ENCODE measurements at places on chromosomes 3 and 15.

GRCh38 chr15:26365077-26365476 is 407.8 kb downstream of the GABRB3 start:
- no peak for DNase-seq

GRCh38 chr15:52247461-52247860 is 48.1 kb downstream of the MYO5C start:
- DNase-seq = no peak

DNA sequence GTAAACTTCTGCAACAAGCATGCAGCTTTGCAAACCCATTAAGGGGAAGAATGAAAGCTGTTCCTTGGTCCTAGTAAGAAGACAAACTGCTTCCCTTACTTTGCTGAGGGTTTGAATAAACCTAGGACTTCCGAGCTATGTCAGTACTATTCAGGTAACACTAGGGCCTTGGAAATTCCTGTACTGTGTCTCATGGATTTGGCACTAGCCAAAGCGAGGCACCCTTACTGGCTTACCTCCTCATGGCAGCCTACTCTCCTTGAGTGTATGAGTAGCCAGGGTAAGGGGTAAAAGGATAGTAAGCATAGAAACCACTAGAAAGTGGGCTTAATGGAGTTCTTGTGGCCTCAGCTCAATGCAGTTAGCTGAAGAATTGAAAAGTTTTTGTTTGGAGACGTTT is 224.2 kb downstream of the P3H2 start:
- no peak for DNase-seq

- no peak for DNase-seq
These were observed 41.2 kb downstream of the OIP5 start for GRCh38 chr15:41291065-41291631.

GRCh38 chr15:25532269-25533140 is 93.7 kb upstream of the UBE3A start:
- no peak for DNase-seq

GRCh38 chr3:155640098-155640497 is 104.8 kb downstream of the PLCH1 start:
- DNase-seq = no peak

GRCh38 chr3:100081311-100081710 is 33.0 kb downstream of the FILIP1L start:
- no peak for DNase-seq

GRCh38 chr3:78642226-78643035 is 1125.4 kb downstream of the ROBO1 start:
- no peak for DNase-seq

GRCh38 chr15:41584636-41585126 is 25.7 kb downstream of the TYRO3 start:
- DNase-seq = no peak

GRCh38 chr3:48847053-48847503 is 596 bp downstream of the PRKAR2A start:
- DNase-seq = peak; percentile 15

GRCh38 chr3:193237030-193237429 is 4.0 kb upstream of the PLAAT1 start:
- no peak for DNase-seq

DNA sequence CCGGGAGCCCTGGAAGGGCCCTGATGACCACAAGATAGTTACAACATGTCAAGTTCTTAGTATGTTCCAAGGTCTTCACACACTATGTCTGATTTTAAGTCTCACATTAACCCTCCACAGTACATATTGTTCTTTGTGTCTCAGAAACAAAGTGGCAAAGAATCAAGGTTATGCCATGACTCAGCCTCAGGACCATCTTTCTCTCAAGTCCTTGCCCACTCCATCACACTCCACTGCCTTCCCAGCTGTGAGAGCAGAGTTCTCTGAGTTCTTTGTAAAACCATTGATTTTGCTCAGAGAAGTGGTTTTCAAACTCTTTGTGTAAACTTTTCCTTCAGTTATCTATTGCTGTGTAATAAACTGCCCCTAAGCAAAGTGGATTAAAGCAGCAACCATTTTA is 67.9 kb upstream of the C3orf80 start:
- no peak for DNase-seq

- DNase-seq = no peak
These were observed 411.6 kb upstream of the CADM2 start for GRCh38 chr3:84547207-84547606.

DNA sequence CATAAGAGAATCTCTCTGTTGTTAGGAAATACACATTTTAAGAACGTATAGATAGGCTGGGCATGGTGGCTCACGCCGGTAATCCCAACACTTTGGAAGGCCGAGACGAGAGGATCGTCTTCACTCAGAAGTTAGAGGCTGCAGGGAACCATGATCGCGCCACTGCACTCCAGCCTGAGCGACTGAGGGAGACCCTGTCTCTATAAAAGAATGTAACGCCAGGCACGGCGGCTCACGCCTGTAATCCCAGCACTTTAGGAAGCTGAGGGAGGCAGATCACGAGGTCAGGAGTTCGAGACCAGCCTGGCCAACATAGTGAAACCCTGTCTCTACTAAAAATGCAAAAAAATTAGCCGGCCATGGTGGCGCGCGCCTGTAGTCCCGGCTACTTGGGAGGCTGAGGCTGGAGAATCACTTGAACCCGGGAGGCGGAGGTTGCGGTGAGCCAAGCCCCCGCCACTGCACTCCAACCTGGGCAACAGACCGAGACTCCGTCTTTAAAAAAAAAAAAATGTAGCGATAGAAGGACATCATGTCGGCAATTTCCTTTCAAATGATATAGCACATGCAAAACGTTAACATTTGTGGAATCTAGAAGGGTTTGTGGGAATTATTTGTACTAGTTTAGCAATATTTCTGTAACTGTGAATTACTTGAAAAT is 730 bp upstream of the RPL14 start:
- DNase-seq = no peak
